ENCODE measurements at places on chromosomes 6 and 20.

DNA sequence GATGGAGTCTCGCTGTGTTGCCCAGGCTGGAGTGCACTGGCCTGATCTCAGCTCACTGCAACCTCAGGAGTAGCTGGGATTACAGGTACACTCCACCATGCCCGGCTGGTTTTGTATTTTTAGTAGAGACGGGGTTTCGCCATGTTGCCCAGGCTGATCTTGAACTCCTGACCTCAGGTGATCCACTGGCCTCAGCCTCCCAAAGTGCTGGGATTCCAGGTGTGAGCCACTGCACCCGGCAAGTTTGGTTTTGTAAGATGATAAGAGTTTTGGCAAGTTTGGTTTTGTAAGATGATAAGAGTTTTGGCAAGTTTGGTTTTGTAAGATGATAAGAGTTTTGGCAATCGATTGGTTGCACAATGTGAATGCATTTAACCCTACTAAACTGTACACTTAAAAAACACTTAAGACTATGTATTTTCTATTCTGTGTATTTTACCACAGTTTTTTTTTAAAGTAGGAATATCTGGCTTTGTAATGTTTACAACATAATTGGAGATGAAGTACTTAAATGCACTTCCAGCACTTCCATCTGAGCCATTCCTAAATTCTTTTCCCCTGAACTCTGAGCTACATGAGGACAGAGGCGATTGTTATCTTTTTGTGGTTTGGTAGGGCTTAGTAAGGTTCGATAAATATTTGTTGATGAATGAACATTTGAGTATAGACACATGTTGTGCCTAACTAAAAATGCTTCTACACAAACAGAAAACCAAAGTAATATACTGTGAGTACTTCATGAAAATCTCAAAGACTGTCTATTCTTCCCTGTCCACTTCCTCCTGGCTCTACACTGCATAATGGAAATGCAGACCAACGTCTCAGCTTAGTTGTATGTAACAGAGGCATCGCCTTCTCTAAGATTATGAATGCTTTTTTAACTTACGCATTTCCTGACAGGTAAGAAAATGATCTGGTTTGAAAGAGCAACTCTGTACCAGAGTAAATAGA lies 18.8 kb downstream of the SAMHD1 start:
- DNase-seq = peak; percentile 46

DNA sequence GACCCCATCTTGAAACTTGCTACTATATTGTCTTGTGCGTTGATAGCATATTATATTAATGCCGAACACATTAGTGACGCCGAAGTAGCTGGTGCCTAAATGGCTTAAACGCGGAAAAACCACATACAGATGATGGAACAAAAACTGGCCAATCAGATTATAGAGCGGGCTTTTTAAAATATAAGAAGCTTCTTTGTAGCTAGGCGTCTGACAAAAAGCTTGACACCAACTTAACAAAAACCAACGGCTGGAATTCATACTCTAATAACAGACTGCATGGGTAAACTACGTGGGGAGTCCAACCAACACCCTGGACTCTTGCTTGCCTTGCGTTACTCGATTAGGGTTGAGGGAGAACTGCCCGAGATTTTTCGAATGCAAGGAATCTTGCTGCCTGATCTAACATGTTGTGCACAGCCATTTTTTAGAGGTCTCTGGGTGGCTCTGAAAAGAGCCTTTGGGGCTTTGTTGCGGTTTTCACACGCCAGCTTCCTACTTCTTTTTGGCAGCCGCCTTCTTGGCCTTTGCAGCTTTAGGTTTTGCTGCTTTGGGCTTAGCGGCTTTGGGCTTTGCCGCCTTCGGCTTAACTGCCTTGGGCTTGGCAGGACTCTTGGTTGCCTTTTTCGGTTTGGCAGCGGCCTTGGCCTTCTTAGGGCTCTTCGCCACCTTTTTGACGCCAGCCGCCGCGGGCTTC lies 45.7 kb downstream of the OR2B2 start:
- no peak for DNase-seq

DNA sequence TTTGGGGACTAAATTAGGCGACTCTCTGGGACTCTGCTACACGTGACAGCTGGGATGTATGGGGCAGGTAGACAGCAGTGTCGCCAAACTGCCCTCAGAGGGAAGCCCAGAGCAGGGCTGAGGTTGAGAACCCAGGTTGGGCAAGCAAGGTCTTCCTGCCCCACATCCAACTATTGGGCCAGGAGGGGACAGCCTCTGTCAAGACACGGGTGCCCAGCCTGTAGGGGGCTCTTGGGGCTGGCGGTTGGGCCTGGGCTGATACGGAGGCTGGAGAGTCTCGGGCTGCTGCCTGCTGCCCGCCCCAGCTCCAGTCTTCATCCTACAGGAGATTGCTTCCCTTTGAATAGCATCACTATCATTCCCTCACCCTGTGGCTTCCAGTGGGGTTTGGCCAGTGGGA lies 33.3 kb downstream of the CPNE5 start:
- no peak for DNase-seq

- no peak for DNase-seq
Measured at GRCh38 chr6:2911171-2911570, 8.1 kb upstream of the SERPINB9 start.

DNA sequence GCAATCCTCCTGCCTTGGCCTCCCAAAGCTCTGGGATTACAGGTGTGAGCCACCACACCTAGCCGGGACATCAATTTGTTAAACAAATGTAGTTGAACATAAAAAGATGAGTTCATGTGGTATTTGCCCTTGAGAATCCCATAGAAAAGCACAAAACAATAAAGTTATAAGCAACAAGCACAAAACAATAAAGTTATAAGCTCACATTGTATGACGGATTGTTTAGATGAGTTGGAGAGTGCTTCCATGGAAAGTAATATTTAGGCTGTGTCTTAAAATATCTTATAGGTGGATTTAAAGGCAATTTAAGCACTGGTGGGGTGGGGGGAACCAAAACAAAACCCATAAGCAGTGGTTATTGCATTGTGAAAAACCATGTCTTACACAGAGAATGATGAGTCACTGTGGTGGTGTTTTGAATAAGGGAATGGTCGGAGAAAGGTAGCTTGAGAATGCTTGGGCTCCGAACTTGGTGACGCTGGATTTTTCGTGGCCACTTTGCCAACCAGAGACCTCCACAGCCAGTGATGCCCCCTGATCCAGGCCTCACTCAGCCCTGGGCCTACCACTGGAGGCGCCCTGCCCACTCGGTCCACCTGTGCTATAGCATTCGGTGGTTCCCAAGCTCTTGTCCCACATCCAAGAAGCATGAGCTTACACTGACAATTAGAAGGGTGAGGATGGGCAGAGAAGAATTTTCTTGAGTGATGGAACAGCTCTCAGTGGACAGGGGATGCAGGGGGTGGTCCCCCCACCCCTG lies 256.0 kb downstream of the CDKAL1 start:
- DNase-seq = no peak

DNA sequence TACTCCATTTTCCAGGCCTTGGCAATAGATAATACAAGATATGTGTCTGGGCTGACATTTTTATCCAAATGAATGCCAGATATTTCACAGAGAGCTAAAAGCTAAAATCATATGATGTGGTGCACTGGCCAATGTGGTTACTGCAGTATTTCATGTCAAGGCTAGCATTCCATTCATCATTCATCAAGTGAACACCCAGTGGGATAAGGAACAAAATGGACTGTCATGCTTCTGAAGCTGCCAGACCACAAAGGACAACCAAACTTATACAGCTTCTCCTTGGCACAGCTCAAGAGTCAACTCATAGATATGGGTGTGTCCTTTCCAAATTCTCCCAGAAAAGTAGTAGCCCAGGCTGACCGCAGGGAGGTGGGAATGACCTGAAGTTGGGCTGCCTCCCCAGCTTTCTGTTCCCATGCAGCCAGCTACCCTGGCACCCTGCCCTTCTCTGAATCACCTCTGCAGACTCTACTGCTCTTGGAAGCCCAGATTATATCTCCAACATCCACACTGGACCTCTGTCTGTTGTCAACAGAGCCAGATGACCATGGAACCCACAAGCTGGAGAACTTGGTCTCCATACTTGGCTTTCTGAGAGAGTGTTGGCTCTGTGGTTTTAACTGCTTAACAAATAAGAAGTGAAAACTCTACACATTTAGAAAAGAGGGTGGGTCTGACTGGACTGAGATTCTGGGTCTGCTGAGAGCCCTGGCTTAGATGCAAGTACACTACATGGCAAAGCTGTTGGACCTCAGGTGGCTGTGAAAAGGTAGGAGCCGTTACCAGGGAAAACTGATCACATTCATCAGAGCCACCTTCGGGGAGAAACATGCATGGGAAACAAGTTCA lies 122.8 kb downstream of the ALDH8A1 start:
- peak; percentile 99 for DNase-seq

DNA sequence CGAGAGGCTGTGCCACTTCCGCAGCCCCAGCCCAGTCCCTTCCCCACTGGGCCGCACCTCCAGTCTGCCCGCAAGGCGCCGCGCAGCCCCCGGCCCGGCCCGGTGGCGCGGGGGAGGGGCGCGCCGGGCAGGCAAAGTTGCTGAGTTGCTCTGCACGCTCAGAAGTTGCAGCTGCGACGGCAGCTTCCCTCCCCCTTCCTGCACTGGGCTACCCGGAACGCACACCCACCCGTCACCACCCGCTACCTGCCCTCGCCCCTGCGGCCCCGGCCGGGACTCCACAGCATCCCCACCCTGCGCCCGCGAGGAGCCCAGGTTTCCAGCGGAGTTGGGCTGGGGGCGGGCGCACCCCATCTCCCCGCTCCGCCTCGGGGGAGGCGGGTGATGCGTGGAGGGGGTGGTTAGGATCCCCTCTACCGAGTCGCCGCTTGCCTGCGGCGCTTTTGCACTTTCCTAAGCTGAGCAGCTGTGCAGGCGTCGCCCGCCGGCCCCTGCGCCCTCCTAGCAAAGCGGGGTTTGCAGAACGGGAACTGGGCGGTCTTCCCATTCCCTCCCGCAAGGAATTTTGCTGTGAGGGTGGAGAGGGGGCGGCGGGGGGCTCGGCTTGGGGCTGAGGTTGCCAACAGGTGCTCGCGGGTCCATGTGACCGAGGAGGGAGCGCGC lies 55.9 kb upstream of the RREB1 start:
- no peak for DNase-seq

GRCh38 chr6:40328386-40328985 lies 258.7 kb downstream of the LRFN2 start:
- DNase-seq = no peak

DNA sequence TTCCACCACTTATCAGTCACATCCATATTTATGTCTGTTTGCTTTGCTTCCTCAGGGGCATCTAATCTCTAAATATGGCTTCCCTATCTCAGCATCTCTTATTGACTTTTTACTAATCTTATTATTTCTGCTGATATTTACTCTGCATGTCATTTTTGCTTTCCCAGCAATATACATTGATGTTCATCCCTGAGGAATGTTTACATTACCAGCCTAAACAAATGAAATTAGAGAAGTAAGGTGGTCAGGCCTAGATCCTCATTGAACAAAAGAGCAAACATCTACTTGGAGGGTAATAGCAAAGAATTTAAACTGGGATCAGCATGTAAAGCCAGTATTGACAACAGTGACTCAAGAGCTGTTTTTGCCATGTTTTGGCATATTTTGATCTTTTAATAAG lies 546.4 kb downstream of the MMUT start:
- no peak for DNase-seq

DNA sequence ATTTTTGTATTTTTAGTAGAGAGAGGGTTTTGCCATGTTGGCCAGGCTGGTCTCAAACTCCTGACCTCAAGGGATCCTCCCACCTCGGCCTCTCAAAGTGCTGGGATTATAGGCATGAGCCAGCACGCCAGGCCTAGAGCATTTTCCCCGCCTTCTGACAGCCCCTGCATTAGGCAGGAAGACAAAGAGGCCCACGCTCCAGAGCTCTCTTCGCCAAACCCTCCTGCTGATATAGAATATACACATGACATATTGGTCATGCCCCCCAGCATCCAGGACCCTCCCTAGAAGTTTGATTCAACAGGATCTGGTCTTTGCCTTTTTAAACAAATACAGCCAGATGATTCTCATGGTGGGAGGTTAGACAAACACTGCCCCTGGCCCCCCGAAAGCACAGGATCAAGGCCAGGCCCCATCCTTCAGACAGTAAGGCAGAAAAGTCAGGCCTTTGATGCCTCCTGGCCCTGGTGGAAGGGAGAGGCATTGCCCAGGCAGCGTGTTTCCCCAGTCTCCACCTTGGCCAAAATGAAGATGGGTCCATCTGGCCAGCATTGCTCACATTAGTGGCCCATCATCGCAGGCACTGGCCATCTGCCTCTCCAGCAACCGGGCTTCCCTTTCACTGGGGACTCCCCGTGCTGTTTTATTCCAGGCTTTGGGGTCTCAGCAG lies 4.4 kb downstream of the SULF2 start:
- DNase-seq = no peak

DNA sequence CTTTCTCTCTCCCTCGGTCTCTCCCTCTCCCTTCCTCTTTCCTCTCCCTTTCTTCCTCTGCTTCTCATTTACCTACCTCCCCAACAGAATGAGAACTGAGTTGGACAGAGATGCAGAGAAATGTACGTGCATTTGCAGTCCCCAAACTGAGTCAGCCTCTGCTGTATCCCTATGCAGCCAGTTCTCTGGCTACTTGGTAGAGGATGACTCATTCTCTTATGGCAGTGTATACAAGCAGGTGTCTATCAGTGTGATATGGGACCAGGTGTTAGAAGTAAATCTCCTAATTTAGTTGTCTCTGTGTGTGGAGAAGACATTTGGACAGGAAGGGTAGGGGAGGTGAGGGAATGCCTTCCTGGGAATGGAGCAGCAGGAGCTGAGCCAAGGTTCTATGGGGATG lies 470.8 kb downstream of the CD109 start:
- DNase-seq = no peak

- no peak for DNase-seq
Measured at GRCh38 chr6:21846541-21847451, 253.2 kb downstream of the SOX4 start.

DNA sequence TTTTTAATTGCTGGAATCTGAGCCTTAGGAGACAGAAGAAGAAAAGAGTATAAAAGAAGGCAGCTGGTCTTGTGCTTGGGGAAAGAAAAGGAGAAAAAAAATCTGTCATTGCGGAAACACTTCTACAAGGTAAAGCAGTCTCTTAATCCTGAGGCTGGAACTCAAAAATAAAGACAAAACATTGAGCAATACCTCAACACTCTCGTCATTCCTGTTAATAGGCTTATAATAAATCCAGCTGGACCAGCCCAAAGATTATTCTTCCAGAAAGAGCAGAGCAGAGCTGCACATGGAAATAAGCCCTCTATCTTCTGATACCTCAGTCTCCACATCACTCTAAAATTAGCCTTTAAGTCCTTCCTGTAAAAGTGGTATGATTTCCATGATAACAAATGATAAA lies 62.0 kb upstream of the HIVEP1 start:
- no peak for DNase-seq
